ENCODE measurements at places on chromosomes 12 and 14.
A peak's percentile ranks its signal among the peaks of the same experiment; 100 is the strongest.

DNA sequence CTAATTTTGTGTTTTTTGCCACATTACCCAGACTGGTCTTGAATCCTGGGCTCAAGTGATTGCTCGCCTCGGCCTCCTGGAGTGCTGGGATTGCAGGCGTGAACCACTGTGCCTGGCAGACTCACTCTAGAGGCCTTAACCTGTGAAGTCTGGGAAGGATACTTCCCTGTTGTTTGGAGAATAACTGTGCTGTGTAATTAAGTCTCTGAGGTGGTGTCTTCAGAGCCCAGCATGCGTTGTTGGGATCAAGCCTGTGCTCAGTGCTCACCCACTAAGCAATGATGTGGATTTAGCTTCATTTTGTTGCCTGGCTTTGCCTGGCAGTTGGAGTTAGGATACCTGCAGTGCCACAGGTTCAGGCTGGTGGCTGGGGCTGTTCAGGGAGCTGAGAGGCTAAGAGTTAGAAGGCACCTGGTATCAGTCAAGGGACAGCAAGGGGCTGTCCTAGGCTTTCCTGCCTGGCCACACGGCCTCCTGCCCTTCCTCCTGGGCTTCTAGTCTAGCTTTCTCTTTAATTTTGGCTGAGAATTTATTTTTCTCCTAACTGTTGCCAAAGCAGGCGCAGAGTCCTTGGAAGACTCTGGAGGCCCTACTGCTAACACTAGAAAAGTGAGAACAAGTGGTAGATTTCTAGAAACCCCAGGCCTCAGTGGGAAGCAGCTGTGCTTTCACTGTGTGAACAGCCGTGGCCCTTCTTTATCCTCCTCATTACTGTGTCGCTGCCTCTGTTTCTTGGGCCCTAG is 38.5 kb downstream of the EP400 start:
- no peak for DNase-seq

DNA sequence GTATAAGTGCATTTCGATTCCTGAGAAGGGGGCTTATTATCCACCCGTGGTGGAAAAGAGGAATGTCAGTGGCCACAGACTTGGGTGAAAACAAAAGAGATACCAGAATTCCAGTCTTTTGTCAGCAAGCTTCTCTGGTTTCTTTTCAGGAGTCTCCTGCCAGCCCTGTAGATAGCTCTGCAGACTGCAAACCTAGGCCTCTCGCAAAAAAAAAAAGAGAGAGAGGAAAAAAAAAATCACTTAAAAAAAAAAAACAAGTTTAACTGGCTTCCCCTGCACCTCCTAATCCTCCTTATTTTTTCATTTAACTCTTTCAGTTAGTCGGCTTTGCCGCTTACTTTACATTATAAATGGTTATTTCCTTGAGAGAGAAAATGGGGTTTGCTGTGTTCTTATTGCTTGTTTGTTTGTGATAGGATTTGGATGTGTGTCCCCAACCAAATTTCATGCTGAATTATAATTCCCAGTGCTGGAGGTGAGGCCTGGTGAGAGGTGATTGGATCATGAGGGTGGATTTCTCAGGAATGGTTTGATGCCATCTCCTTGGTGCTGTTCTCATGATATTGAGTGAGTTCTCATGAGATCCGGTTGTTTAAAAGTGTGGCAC is 170.0 kb downstream of the BCL11B start:
- DNase-seq = no peak

GRCh38 chr14:52700701-52701172 is 5.4 kb upstream of the ERO1A start:
- no peak for DNase-seq

DNA sequence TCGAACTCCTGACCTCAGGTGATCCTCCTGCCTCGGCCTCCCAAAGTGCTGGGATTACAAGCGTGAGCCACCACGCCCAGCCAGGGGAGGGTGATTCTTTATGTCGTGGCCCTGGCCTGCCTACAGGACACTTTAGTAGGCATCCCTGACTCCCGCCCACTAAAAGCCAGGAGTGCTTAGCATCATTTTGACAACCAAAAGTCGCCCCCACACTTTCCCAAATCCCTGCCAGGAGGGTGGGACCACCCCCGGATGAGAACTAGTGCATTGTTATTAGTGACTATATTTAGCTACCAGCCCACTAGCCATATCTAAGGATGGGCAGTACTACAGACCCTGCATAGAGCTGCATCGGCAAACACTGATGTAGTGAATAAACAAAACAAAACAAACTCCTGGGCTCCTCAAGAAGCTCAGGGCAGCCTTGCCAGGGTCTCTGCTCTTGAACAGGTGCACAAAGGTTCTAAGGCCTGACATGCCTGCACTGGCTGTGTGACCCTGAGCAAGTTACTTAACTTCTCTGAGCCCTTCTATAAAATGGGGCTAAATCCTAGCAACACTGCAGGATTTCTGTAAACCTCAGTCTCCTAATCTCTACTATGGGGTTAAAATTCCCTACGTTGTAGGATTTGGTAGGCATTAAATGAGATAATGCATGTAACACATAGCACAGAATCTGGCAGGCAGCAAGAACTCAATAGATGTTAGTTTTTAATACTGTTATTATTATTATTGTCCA is 2.2 kb downstream of the CAMKK2 start:
- no peak for DNase-seq

- no peak for DNase-seq
Observed at GRCh38 chr14:92557544-92557912, 43.9 kb downstream of the RIN3 start.

DNA sequence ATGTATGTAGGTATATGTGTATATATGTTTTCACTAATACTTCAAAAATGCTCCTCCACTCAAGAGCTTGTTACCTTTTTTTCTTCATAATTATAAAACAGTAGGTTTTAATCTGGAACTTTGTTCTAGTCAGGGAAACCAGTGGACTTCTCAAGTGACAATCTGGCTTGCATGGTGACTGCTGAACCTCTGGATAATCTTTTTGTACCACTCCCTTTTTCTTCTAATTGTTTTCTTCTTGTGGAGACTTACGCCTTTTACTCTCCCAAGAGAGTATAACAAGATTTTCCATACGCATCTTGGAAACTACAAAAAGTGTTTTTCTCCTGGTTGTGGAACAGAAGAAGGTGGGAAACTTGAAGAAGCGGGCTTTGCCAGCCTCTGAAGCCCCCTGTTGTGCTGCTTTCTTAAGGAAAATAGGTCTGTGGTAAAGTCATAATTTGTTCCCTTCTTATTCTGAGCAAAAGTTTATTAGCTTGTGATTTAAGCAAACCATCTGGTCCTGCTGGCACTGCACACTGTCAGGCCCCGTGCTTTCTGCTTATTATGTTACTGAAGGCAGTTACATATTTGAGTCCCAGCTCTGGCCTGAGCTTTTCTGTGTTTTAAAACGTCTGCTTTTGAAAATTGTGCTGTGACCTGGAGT is 291.8 kb downstream of the ERC1 start:
- DNase-seq = no peak

GRCh38 chr14:103393676-103394626 is 8.7 kb downstream of the MARK3 start:
- DNase-seq = peak; percentile 62
